ENCODE measurements at places on chromosomes 5 and 9.

DNA sequence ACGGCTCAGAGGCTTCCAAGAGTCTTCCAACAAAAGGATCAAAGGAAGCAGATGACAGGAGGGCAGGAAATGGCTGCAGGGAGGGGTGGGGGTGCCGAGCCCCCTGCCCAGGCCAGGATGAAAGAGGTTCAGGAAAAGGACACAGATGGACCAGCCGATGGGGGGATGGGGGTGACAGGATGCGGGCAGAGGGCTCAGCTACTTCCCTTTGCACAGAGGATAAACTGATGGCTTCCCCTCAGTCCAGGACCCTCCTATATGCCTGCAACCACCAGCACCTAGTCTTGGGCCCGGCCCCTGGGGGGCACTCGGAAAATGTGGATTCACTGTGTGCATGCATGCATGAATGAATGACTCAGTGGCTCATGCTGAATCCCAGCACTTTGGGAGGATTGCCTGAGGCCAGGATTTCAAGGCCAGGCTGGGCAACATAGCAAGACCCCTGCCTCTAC is 148.2 kb downstream of the C9orf50 start:
- DNase-seq: no peak

DNA sequence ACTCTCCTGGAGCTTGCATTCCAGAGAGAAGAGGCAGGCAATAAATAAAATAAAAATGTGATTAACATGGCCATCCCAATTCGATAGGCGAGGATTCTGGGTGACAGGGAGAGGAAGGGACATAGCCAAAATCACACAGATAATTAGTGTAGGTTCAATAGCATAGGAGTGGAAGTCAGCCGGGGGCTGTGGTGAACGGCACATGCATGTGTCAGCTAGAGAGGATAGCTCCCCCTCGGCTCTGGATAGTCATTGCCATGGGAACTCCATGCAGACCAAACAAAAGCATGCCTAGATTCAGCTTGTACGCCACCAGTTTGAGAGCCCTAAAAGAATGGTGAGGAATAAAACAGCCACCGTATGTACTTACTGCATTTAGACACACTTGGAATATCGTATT is 223.5 kb downstream of the GRIA1 start:
- DNase-seq: no peak

DNA sequence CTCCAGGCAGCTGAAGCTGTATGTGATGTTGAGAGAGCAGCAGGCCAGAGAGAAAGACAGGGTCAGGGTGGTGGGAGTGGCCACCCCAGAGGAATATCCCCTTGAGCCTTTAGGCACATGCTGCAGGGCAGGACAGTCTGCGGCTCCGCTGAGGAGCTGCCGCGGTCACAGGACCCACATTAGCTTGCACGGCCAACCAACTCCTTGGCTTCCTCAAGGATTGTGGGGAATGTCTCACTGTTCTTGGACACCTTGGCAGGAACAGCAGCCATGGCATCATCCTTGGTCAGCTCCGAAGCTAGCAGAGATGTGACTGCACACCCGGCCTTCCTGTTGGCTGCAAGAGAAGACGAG is 27.8 kb downstream of the PCDHGC5 start:
- DNase-seq: no peak

DNA sequence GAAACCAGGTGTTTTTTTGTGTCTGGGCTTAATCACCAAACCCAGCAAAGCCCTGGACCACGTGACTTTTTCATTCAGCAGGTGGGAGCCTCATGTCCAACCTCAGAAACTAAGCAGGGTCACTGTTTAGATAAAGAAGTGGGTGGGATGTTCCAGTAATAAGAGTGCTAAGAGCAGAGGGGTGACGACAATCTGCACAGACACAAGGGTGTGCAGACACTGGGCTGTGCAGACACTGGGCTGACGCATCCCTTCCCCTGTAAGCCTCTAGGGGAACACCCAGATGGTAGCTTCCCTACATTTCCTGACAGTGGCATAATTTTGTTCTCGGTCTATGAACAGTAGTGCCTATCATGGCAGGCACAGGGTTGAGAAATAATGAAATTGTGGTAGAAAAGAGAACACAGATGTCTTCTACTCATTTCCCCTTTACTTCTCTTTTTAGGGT is 85.1 kb downstream of the SAXO1 start:
- DNase-seq: no peak

- DNase-seq: no peak
Observed at GRCh38 chr5:56674441-56674840, 140.9 kb upstream of the MAP3K1 start.

GRCh38 chr5:91598216-91598615 is 215.1 kb upstream of the ARRDC3 start:
- DNase-seq: no peak

DNA sequence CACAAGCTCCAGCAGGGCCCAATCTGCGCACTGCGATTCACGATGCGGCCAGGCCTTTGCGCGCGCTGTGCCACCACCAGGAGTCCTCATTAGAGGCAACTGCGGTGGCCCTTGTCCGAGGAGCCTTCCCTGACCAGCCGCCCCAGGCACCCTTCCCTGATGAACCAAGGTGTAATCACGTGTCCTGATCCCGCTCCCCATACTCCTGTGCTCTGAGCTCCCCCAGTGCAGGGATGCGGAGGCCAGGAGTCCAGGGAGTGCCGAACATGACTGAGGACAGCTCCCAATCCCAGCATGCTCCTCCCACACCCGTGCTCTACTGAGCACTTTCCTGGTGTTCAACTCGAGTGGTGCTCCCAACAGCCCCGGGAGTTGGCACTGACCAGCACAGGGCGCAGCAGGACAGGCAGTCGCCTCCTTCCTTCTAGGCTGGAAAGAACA is 134.8 kb downstream of the ZNF354C start:
- DNase-seq: no peak

- no peak for DNase-seq
Observed at GRCh38 chr5:5278815-5279381, 138.8 kb downstream of the ADAMTS16 start.

- no peak for DNase-seq
Observed at GRCh38 chr9:38652044-38652443, 31.6 kb upstream of the ANKRD18A start.

- no peak for DNase-seq
Observed at GRCh38 chr5:141369994-141370848, at the start of gene PCDHGB3. TSS of gene PCDHGB3 (plus strand) at chr5:141370242. CDS start at chr5:141370395, 153 bp downstream.

GRCh38 chr5:147240266-147240985 is 5.6 kb downstream of the STK32A start:
- no peak for DNase-seq

- no peak for DNase-seq
Observed at GRCh38 chr9:111099199-111100008, 61.1 kb upstream of the LPAR1 start.

DNA sequence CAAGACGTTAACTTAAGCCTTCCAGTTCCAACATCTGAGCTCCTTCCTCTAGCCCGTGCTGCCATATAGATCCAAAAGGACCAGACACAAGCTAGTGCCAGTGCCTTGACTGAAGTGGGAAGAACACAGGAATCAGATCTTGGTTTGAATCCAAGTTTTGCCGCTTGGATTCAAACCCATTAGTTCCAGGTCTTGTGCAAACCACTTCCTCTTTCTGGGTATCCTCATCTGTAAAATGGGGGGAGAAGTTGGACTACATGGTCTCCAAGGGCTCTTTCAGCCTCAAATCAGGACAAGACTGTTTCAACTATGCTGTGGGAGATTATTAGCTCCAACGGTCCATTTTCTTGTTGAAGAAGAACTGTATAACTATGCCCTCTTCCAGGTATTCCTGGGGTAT is 32.6 kb downstream of the TTLL11 start:
- DNase-seq: no peak

- no peak for DNase-seq
Observed at GRCh38 chr9:93681269-93682154, 105.1 kb downstream of the PHF2 start.

- DNase-seq: peak; percentile 33
Observed at GRCh38 chr9:22446589-22446949, at the start of gene DMRTA1. TSS of gene DMRTA1 (plus strand) at chr9:22446824. CDS start at chr9:22447066, 242 bp downstream.
